ENCODE measurements at places on chromosomes 16 and 17.

GRCh38 chr17:77070888-77071279, 69.9 kb upstream of the SEC14L1 start:
- no peak for DNase-seq

DNA sequence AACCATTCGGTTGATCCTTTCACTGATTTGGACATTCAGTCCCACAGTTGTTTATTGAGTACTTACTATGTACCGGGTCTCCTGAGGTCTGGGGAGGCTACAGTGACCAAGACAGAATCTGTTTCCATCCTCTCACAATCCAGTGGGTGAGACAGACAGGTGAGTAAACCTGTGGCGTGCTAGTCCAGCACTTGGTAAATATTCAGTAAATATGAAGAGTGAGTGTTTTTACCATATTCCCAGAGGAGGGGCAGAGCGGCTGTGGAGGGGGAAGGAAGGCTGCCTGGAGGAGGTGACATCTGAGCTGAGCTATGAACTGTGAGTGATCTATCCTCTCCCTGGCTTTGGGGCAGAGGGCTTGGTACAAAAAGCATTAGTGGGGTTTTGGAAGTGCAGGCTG, 31.4 kb downstream of the CCR7 start:
- no peak for DNase-seq

GRCh38 chr17:1071103-1071825, 74.3 kb downstream of the TIMM22 start:
- no peak for DNase-seq

DNA sequence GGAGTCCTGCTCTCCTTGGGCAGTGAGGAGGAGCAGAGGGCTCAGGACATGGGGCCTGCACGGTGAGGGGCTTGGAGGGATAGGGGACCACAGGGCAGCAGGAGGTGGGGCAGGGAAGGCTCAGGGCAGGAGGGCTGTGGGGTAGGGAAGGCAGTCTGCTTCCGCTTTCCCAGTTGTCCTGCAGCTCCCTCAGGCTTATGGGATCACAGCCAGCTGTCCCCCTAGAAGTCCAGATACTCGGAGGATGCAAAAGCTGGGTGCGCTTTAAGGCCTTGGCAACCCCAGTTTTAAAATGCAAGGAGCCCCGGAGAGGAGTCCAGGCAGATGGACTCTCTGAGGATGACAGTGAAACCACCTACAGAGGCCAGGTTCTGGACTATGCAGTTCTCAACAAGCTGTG, 299.1 kb upstream of the FOXF1 start:
- DNase-seq, result no peak

GRCh38 chr16:83624429-83625120, 183.2 kb upstream of the HSBP1 start:
- no peak for DNase-seq

DNA sequence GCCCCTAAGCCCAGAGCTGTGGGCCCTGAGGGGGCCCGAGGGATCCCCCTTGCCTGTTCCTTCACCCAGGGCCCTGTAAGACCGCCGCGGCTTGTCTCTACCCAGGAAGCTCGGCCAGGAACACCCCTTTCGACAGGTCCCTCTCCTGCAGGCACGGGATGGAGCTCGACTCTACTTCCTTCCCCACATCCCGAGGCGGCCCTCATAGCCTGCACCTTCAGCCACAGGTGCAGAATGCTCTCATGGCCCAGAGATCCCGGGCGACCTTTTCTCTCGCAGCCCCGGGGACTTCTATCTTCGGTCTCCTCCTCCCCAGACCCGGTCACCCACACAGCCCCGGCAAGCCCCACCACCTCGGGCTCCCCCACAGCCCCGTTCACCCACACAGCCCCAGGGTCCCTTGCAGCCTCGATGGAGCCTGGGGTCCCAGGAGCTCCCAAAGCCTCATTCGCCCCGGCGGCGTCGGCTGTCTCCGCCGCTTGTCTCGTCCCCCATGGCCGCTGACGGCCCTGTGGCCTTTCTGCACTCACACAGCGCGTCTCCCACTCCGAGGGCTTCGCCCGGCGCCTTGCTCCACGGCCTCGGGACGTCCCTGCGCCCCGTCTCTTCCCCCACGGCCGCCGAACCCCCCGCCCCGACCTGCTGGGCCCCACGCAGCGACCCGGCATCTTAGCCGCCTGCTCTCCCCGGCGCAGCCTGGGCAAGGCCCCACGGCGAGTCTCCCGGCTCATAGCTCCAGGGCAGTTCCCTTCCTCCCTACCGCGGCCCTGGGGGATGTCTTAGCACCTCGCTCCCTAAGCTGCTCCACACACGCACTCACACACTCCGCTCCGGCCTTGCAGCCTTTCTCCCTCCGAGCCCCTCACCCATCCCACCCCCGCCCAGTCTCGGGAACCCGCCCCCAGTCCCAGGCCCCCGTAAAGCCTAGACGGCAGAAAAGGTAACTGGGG, 650 bp downstream of the KIAA0753 start:
- DNase-seq, result no peak

GRCh38 chr16:25097276-25097975, 14.1 kb upstream of the LCMT1 start:
- DNase-seq, result no peak

- no peak for DNase-seq
Measured at GRCh38 chr17:28326114-28326513, 7.1 kb downstream of the TMEM97 start.

- DNase-seq, result no peak
Measured at GRCh38 chr16:54266363-54266955, 20.1 kb downstream of the IRX3 start.

- DNase-seq, result no peak
Measured at GRCh38 chr17:78106211-78106610, 22.3 kb downstream of the TMC6 start.

DNA sequence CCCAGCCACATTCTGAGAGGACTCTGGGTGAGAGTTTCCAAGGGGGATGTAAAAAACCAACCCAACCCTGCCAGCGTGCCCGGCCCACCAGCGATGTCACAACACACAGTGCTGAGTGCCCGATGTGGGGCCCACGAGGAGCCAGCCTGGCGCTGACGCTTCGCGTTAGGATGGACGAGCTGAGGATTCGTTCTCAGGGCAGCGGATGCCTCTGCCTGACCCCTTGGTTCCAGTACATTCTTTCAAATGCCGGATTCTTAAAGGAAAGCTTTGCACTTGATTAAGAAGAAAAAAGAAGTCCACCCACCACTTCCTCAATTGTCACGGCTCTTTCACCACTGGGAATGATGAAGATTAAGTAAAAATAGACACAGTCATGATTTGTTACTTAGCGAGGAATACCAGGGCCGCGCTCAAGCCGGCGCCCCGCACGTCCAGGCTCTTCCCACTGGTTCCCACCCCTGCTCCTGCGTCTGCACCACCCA, 79.4 kb downstream of the IRF8 start:
- no peak for DNase-seq
